Urothelium cell line (cell line): ENCODE measurements at places on chromosomes 2 and 18.

- DNase-seq, result peak; percentile 78
Observed at GRCh38 chr2:100365434-100365833, 43.1 kb upstream of the LONRF2 start.

DNA sequence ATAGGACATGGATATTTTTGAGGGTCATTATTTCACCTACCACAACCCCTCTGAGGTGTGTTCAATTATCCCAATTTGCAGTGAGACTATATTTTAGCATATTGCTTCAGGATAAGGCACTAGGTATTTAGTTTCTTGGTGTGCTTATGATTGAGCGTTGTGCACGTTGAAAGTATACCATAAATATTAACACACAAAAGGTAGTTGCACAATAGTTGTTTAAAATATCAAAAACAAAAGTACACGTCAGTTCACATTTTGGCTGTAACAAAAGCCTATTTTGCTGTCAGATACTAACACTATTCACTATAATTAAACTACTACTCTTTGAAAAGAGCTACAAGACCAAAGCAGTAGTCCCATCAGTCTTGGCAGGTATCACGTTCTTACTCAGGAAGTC, 367.5 kb downstream of the DSC3 start:
- DNase-seq, result no peak

- peak; percentile 78 for DNase-seq
Observed at GRCh38 chr18:22282311-22283115, 113.1 kb downstream of the GATA6 start.

GRCh38 chr2:241540401-241540770, 18.2 kb upstream of the BOK start:
- no peak for DNase-seq

GRCh38 chr2:115584507-115584906, 1142.1 kb downstream of the DPP10 start:
- no peak for DNase-seq

DNA sequence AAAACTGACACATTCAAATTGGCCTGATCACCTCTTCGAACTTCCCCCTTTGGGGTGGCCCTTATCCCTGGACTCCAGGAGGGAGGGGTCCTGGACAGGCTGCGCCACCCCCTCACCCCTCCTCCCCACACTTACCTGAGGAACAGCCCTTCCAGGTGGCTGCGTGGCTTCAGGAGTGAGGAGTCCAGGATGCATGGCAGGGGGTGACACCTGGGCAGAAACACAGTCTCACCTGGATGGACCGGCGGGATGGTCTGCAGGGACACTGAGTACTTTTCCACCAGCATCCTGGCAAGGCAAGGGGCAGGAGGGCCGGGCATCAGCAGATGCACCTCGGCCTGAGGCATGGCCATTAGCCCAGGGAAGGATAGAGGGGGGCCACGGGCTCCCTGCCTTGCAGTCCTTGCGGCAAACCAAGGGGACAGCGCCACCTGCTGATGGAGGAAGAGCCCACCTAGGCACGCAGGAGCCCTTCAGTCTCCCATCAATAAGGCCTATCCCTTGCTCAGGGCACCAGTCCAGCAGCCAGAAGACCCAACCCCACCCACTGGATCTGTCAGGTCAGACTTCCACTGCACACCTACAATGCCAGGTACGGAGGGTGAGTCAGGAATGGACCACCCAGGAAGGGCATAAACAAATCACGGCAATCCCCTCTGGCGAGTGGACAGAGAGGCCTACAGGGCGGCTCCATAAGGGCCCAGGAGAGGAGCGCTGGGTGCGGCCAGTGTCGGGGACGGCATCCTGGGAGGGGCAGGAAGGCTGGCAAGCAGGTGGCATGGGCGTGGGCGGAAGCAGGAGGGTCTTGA, 26.0 kb downstream of the FAM178B start:
- DNase-seq, result peak; percentile 91

DNA sequence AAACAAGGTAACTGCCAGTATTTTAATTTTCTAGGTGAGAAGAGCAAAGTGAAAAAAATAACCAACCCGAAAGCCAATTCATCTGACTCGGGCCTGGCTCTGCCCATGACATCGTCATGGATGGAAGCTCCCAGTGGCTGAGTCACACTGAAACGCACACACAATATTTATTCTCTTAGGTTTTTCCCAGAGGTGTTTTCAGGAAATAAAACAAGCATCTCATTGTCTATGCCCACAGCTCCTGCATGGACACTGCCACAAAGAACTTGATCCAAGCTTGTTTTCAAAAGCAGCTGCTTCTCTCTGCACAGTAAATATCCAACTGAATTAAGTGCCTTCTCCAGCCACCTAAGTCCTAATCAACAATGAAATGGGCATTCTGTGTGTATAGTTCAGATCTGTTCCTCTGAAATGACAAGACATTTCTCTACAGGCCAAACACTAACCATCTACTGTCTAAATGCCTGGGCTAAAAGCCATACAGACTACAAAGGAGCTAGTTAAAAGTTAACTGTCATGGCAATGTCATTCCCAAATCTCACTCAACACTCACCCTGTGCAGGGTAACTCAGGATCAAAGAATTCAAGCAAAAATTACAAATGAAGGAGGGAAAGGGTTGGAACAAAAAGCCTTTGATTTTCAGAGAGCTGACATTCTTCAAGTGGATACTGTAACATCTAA, 62.9 kb downstream of the RPL31 start:
- DNase-seq, result peak; percentile 76

- DNase-seq, result no peak
Observed at GRCh38 chr2:5959836-5960820, 267.9 kb downstream of the SOX11 start.

DNA sequence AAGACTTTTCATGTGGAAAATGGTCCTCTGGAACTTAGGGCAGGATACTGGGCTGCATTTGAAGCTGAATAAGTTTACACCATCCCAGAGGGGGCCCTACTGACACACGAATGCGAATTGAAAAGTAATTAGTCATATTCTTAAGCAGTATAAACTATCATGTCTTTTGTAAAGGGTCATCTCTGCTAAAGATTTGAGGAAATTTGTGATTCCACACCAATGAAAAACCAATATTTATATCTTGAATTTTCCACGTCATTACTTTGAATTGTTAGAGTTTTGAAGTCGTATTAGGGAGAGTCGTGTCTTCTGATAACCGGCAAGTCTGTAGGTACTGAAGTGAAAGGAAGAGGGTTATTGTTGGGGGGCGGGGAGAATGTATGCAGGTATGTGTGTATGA, 4.1 kb upstream of the OTX1 start:
- DNase-seq, result no peak

- peak; percentile 81 for DNase-seq
Observed at GRCh38 chr2:118774458-118775133, 72.9 kb downstream of the EN1 start.

DNA sequence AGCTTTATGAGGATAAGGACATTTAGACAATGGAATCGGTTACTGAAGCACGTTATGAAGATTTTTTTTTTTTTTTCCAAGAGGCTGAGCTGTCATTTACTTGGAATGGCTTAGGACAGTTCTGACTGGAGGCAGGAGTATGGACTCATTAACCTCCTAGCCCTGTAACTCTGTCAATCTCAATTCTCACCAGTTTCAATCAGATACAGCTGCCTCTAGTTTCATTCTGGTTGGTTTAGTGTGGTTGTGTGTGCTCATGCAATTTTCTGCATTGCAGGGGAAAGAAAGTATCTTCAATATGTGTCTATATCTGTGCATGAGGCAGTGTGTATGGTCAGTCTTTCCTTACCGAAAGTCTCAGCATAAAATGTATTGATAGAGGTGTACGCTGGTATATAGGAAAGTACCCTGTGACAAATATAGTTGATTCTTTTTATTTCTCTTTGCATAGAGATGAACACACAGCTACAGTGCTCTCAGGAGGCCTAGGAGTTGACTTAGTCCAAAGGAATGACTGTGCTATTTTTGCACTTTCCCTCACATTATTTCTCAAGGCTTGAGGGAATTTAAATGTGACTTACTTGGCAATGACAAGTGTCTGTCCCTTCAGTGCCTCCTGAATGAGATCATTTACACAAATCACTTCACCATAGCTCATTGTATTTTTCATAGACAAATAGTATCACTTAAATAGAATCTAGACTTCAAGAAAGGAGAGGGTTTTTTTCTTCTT, 50.5 kb upstream of the GRB14 start:
- DNase-seq, result no peak

DNA sequence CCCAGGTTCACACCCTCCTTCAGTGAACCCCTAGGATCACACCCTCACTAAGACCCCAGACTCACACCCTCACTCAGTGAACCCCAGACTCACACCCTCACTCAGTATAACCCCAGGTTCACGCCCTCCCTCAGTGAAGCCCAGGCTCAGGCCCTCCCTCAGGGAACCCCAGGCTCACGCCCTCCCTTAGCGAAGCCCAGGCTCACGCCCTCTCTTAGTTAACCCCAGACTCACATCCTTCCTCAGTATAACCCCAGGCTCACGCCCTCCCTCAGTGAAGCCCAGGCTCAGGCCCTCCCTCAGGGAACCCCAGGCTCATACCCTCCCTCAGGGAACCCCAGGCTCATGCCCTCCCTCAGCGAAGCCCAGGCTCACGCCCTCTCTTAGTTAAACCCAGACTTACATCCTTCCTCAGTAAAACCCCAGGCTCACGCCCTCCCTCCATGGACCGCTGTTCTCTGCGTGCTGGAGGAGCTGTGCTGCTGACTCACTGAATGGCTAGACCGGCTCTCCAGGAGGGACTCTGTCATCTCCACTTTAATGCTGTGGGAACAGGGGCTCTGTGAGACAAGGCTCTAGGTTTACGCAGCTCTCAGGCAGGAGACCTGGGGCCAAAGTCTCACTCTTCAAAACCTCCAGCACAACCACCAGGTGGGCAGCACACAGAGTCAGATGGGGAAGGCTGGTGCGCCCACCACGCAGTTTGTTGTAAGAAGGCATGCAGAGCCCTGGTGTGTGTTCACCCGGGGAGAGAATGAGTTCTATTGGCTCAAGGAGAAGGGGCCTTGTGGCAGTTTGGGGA, 506.9 kb upstream of the MYT1L start:
- DNase-seq, result no peak

DNA sequence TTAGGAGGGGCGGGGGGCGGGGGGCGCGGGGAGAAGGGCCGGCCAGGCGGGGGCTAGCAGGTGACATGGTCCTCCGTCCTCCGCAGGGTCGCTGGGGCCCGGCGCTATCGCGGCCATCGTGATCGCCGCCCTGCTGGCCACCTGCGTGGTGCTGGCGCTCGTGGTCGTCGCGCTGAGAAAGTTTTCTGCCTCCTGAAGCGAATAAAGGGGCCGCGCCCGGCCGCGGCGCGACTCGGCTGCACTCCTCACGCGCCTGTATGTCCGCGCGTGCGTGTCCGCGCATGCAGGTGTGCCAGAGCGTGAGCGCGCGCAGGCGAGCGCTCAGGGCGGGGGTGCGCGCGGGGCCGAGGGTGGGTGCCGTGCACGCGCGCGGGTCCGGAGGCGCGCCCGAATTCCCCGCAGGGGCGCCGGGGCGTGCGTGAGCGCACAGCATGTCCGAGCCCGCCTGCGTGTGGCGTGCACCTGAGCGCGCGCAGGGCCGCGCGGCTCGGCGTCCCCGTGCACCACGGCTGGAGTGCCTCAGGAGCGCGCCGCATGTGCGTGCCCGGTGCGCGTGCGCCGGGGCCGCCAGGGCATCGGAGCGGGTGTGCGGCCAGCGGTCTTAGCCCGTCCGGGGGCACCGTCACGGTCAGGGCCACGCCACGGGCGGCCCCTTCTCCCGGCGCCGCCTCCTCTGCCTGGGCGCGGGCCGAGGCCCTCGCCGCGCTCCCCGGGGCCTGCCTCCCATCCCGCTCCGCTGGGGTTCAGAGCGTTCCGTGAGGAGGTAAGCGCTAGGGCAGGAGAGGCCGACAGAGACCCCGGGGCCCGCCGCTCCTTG, 6.3 kb downstream of the SNORC start:
- DNase-seq, result no peak

GRCh38 chr2:37792366-37792765, 120.9 kb upstream of the CDC42EP3 start:
- no peak for DNase-seq

DNA sequence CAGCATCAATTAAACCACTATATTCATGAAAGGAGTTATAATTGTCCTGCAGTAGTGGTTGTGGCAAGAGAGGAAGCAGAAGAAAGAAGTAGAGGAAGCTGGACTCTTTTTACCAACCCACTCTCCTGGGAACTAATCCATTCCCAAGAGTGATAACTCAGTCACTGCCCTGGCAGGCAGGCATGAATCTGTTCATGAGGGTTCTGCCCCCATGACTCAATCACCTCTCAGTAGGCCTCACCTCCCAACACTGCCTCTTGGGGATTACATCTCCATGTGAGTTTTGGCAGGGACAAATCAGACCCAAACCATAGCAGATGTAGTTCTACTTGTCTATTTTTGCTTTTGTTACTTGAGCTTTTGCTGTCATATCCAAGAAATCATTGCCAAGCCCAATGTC, 232.7 kb upstream of the MAP2 start:
- no peak for DNase-seq

DNA sequence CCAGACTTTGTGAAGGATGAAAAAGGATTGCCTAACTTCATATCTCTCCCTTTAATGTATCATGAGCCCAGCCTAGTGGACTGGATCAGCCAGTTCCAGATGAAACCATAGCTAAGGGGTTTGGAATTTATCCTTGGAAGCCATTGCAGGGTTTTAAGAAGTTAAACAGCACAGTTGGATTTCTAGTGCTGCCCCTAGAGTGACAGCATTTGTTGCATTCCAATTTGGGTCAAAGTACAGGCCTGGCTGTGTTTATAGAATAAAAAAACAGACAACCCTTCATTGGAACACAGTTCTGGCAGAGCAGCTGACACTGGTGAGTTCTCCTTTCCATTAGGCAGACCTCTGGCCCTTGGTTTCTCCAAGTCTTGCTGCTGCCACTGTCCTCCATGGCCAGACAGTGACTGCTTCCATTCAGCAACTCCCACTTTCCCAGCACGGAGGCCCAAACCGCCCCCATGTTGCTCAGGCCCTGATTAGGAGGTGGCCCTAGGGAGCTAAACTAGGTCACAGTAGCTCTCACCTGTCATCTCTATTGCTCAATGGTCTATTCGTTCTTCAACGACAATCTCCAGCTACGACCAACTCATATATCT, 8.0 kb downstream of the GPR39 start:
- no peak for DNase-seq

DNA sequence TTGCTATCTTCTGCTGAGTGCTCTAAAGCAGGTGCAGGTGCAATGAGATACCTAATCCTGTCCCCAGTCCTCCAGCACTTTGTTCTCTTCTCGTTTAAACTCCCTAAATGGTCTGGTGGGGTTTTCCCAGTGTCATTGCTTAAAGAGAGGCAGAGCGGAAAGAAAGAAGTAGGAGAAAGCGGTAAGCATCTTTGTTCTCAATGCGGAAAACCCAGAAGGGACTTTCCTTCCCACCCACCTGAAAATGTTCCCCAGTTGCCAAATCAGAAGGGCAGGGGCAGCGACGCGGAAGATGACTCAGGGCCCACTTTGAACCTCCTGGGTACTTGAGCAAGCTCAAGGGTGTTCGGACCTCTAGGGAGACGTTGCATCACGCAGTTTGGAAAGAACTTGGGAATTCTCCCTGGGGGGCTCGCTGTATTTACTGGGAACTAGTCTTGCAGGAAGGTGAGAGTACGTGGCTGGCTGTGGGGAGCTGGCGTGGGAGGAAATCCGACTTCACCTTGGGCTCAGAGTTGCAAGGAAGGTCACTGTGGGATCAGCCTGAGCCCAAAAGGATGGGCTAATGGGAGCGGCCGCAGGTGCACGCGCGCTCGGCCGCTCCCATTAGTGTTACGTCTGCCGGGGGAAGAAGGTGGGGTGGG, 589 bp upstream of the SGPP2 start:
- DNase-seq, result no peak

GRCh38 chr2:144020047-144020446, 499.9 kb downstream of the ZEB2 start:
- no peak for DNase-seq

GRCh38 chr2:30115141-30115980, 31.4 kb upstream of the YPEL5 start:
- peak; percentile 88 for DNase-seq
